ENCODE measurements at places on chromosomes 6 and 20. TPM values are rescaled to one million over a fixed set of nuclear protein-coding genes. Genes with fewer than 3 reads are reported as not detected.
A peak's percentile ranks its signal among the peaks of the same experiment; 100 is the strongest.

Gene NUP153
- polyA plus RNA-seq, result 9.0 TPM

Gene HTR1E
- polyA plus RNA-seq, result not detected

Gene STX11
- polyA plus RNA-seq, result 4.6 TPM

Gene NHSL1
- polyA plus RNA-seq, result 5.4 TPM

DNA sequence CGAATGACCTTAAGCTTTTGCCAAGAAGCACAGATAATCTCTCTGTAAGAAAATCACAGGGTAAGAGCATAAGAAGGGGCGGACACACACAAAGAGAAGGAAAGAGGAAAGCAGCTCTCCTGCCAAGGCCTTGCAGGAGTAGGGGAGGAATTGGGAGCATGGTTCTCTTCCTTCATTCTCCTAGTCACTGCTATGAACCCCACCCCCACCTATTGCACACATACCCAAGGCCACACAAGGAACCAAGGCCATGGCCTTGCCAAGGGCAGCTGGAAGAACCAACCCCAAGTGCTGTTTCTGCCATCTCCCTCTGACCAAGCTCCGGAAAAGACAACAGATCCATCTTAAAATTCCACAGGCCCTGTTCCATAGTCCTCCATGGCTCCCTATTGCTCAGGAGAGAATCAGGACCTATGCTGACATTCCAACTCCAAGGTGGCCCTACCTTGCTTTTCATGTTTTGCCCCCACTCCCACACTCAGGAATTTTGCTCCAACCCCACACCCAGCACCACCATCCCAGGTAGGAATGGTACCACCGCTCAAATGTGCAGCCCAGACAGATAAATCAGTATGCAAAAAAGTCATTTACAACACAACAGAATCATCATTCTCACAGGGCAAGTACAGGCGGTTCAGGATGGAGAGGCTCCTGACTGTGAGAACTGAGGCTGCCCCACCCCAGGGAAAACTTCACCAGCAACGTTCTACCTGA is 31.3 kb downstream of the TRAM2 start:
- DNase-seq, result no peak
- H3K4me1 ChIP-seq, result peaks cover 7% of the 10 kb centered on the region
- H3K27me3 ChIP-seq, result no peaks in the 10 kb centered on the region
- H3K4me3 ChIP-seq, result no peak overlapping the region
- H3K27ac ChIP-seq, result no peak overlapping the region
- H3K36me3 ChIP-seq, result no peaks in the 10 kb centered on the region

DNA sequence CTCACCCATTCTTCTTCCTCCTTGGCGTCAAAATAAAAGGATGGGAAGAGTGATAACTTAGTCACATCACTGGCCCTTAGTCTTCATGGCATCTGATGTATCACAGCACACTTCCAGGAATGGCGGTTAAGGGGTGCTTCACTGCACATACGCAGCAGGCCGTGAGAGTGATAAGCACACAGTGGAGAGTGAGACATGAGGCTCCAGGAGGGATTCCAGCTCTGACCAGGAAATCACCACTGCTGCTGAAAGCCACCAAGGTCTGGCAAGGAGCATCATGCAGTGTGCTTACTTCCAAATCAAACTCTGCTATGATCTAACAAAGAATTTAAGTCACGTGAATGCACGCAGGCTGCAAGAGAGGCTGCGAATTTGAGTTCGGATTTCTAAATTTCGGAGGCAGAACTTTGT is 62.4 kb downstream of the ARID1B start:
- H3K36me3 ChIP-seq, result no peaks in the 10 kb centered on the region
- peaks cover 3% of the 10 kb centered on the region for H3K4me1 ChIP-seq
- H3K4me3 ChIP-seq, result no peak overlapping the region
- H3K27me3 ChIP-seq, result no peaks in the 10 kb centered on the region

- H3K4me3 ChIP-seq, result no peak overlapping the region
- H3K27me3 ChIP-seq, result no peaks in the 10 kb centered on the region
- peaks cover 8% of the 10 kb centered on the region for H3K4me1 ChIP-seq
- peak overlapping the region; percentile 73 for H3K27ac ChIP-seq
- H3K36me3 ChIP-seq, result no peaks in the 10 kb centered on the region
These were observed 22.3 kb upstream of the RCAN2 start for GRCh38 chr6:46513533-46513932.

DNA sequence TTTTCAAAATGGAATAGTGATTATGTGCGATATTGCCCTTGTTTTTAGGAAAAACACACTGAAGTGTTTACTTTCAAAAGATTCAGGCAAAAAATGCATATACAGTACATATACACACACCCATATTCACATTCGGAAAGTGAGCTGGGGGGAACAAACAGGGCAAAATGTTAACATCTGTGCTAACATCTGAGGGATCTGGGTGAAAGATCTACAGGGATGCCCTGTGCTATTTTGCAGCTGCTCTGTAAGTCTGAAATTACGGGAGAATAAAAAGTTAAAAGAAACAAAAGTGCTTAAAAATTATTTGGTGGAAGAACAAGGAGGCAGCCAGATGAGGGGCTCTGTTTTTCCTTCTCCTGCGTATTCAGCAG is 860 bp downstream of the CST3 start:
- DNase-seq, result no peak
- no peaks in the 10 kb centered on the region for H3K36me3 ChIP-seq
- peak overlapping the region; percentile 85 for H3K4me3 ChIP-seq

- no peak overlapping the region for H3K27ac ChIP-seq
- H3K27me3 ChIP-seq, result no peaks in the 10 kb centered on the region
- no peaks in the 10 kb centered on the region for H3K4me1 ChIP-seq
These were observed 765 bp upstream of the NKAIN2 start for GRCh38 chr6:123802697-123803503.
